ENCODE measurements at places on chromosomes 11 and 22.

DNA sequence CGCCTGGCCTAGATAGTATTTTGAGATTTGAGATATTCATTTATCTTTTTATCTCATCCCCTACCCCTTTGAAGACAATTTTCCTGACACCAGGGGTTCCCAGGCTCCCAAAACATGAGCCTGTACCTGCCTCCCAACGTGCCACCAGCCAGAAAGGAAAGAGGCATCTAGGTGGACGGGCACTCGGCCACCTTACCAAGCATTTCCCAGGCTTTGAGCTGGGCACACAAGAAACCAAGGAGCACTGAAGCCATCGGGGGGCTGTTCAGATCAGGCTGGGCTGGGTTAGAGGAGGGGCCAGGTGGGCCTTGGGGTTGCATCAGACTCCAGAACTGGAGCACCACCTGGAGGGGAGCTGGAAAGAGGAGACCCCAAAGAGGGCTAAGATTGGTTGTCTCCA, 28.5 kb upstream of the BAIAP2L2 start:
- no peak for DNase-seq

DNA sequence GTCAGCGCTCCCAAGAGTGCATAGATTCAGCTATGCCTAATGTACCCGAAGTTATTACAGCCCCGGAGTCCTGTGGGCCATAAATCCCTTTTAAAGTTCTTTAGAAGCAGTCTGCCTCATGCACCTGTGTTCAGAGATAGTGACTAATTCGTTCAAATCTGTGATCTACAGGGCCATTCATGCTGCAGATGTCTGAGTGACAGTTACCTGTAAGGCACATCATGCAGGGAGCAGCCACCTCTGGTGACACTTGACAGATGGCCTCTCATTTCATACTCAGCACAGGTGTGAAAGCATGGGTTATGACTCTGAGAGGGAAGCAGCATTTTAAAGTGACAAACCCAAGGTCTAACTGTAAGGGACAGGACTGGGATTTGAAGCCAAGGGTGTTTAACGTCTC, 2.4 kb upstream of the E2F8 start:
- no peak for DNase-seq

- no peak for DNase-seq
These were observed 36.0 kb downstream of the COMMD9 start for GRCh38 chr11:36253238-36253637.

DNA sequence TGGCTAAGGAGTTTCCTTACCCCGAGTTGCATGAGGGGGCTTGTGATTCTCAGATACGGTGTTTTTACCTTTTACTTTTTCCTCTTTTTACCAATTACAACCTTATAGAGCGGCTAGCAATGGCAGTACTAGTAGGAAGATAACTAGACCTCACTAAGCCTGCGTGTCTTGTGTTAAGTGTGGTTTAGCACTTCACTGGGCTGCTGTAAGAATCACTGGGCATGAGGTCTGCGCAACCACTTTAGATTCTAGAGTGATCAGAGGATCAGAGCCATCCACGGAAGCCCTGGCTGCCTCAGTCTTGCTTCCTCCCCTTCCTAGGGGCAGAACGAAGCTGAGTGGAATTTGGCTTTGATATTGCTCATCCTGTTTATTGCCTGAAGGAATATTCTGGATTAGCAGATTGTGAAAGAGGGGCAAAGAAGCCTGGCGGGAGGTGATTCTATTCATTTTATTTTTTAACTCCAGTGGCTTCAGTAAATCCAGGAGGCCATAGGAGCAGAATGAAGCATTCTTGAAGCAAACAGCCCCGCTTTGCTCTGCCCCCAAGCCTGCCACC, 88.5 kb downstream of the GRAMD1B start:
- DNase-seq, result peak; percentile 22

- DNase-seq, result no peak
These were observed 13.5 kb upstream of the ADORA2A start for GRCh38 chr22:24413736-24414385.

DNA sequence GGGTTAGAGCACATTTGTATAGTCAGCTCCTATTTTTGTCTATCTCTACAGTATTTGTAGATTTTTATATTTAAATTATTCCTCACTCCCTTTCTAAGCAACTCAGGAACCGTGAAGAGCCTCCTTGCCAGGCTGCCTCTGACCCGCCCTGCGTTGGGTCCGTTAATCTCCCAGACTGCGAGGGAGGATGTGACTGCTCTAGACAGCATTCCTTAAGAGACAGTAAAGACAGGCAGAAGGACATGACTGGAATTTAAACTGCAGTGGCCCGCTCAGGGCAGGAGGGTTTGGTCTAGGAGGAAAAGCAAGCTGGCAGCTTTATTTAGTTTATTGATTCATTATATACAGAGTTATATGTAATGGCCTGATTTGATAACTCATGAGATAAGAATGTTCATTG, 413.7 kb downstream of the TMEM135 start:
- DNase-seq, result no peak

DNA sequence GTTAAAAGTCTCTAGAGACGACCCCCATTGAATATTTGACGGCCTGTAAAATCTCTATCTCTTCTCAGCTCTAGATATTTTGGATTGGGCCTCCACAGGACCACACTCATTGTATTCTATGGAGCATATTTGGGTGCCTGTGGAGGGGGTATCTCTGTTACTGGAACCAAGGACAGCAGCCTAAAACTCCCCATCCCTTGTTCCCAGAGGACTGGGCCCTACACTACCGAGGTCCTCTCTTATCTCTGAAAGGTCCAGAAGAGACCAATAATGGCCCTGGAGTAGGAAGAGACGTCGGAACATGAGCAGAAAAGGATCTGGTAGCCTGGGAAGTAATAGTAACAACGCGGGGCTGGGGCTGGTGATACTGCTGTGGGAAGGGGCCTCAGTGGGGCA, 542 bp downstream of the HPS4 start:
- peak; percentile 21 for DNase-seq

DNA sequence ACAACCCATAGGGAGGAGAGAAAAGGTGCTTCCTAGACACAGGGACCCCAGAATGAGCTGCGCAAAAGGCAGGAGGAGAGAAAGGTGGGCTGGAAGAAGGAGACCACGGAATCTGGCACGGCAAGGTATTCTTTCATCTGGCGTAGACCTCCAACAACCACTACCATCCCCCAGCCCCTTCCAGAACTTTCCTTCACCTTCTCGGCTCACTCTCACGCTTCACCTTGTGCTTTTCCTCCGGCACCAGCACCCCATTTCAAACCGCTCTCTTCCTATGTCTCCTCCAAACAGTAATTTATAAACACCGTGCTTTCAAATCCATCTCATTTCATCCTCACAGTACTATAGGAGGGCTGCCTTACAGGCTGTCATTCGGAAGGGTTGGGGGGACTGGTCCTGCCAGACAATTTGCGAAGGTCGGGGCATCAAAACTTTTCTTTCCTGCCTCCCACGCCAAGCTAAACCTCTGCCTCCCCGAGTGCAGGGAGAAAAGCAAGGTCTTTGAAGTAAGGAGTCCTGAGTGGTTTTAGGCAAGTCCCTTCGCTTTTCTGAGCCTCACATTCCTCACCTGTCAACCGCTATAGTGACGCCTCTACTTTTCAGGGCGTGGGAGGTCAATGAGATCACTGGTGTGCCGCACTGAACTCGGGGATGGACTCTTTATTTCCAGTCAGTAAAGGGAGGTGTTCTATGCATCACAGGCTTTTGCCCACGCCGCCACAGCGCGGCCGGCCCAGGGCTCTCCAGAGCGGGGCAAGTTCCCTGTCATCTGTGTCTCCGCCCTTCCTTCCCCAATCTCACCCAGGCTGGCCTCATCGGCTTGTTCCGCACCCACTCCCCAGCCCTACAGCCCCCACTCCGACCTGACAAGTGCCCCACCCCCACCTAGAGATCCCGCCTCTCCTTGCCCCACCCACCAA, 800 bp downstream of the KCTD21 start:
- DNase-seq, result no peak

DNA sequence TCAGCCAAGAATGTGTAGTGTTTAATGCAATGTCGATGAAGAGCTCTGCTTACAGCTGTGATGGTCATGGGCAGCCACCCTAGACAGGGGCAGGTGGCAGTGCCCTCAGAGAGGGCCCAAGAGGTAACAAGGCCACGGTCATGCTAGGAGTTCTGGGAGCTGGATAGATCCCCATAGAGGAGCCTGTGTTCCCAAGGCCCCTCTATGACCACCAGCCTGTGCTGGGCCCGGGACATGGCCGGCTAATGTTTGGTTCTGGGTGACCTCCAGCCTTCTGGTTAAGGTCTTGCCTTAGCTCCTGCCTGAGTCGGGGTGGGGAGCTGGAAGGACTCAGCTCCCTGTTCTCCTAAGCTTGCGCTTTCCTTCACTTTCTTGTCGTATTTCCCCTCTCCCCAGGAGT, 65.1 kb downstream of the GRIK4 start:
- no peak for DNase-seq

DNA sequence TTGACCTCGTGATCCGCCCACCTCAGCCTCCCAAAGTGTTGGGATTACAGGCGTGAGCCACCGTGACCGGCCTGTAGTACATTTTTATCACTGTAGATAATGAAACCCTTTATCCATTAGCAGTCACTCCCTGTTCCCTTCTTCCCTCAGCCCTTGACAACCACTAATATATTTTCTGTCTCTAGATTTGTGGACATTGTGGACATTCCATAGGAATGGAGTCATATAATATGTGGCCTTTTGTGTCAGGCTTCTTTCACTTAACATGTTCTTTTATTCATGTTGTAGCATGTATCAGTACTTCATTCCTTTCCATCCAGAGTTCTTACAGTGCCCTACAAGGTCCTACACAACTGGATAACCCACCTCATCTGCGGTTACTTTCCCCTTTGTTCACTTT, 30.5 kb downstream of the RRM1 start:
- no peak for DNase-seq

GRCh38 chr22:37599153-37599552, 9.5 kb upstream of the GGA1 start:
- no peak for DNase-seq

DNA sequence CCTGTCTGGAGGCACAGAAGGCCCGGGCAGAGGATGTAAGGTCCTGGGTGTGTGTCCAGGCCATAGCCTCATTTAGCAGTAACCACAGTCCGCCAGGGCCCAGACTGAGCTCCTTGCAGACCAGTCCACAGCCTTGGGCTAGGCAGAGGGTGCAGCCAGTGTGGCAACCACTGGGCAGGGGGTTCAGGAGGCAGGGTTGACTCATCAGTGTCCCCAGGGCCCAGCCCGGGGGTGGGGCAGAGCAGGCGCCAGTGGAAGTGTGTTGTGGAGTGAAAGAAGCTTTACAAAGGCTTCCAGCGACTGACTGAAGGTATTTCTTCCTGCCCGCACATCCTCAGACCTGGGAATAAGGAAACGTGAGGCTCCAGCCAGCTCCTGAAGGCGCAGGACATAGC, 27.7 kb upstream of the WNT11 start:
- no peak for DNase-seq

DNA sequence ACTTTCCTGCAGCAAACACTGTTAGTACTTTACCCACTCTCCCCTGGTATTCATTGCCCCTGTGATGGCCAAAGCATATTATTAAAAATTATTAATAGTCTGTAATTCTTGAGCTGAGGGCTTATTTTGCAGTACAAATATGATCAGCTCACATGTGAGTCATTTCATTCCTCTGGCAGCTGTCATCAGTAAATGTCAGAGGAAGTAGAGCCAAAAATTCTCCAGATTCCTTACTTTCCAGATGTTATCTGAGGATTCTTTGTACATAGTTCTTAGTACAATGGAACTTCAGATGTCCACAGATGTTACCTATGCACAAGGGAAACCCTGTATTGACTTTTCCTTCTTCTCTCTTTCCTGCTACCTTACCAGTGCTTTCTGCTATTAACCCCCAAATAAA, 12.5 kb downstream of the OR5B3 start:
- DNase-seq, result peak; percentile 77

DNA sequence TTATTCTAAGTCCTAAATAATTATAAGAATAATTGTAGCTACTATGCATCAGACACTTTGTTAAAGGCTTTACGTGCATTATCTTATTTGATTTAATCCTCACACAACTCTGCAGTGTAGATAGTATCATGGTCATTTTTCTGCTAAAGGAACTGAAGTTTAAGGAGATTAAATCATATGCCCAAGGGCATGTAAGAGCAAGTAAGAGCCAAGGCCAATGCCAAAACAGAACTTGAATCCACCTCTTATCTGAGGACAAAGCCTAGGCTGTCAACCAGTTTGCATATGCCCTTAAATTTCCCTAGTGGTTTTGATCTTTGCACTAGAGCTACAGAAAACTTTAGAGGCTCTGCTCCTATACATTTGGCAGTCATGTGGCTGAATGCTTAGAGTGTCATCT, 65.6 kb upstream of the OR5AK2 start:
- DNase-seq, result no peak

- peak; percentile 57 for DNase-seq
These were observed 20.3 kb downstream of the CCDC83 start for GRCh38 chr11:85875505-85875904.

GRCh38 chr11:77188633-77189491, 60.8 kb downstream of the MYO7A start:
- no peak for DNase-seq

DNA sequence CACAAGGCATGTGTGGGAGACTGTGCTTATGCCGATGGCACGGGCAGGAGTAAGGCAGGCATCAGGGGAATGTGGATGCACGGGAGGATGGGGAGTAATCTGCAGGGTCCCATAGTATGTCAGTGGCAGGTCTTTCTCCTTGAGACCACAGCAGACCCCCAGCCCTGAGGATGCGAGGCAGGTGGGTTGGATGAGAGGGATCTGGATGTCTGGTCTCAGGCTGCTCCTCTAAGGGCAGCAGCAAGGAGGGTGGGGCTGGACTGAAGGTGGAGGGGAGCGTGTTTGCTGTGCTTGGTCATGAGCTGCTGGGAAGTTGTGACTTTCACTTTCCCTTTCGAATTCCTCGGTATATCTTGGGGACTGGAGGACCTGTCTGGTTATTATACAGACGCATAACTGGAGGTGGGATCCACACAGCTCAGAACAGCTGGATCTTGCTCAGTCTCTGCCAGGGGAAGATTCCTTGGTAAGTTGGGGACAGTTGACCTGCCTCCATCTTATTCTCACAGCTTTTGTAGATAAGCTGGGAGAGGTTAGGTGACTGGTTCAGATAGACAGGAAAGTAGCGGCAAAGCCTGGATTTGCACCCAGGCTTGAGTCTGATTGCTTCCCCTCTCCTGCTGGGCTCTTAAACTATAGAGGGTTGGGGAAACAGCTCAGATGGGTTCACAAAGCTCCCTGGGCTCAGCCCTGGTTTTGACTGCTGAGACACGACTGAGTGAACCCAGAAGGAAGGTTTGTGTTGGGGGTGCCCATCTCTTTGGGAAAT, at the start of gene APOL1:
Gene APOL1 (plus strand): TSS at position 380 of the 769 bp plus-strand sequence. CDS start 1,823 bp downstream, outside the sequence.
- DNase-seq, result peak; percentile 40

DNA sequence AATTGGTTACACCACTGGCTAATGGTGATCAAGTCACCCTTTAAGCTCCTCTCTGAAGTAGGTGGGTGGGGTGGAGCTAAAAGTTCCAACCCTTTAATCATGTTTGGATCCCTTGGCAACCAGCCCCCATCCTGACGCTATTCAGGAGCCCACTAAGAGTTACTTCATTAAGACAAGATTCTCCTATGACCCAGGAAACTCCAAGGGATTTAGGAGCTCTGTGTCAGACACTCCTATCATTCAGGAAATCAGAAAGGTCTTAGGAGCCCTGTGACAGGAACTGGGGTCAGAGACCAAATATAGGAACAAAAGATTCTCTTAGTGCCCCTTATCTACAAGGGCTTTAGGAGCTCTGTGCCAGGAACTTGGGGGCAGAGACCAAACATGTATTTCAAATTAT, 141.3 kb downstream of the ATG16L2 start:
- DNase-seq, result no peak

- peak; percentile 89 for DNase-seq
These were observed 148.2 kb upstream of the SNX19 start for GRCh38 chr11:131064373-131064991.

Data from GM03348 (cell line).